ENCODE measurements at places on chromosomes 6 and 20. TPM values are rescaled to one million over a fixed set of nuclear protein-coding genes. Genes with fewer than 3 reads are reported as not detected.

Gene TOMM34
- 16.8 TPM for total RNA-seq

Gene DOP1A
- 19.1 TPM for total RNA-seq

Gene SLC17A1
- total RNA-seq = not detected

DNA sequence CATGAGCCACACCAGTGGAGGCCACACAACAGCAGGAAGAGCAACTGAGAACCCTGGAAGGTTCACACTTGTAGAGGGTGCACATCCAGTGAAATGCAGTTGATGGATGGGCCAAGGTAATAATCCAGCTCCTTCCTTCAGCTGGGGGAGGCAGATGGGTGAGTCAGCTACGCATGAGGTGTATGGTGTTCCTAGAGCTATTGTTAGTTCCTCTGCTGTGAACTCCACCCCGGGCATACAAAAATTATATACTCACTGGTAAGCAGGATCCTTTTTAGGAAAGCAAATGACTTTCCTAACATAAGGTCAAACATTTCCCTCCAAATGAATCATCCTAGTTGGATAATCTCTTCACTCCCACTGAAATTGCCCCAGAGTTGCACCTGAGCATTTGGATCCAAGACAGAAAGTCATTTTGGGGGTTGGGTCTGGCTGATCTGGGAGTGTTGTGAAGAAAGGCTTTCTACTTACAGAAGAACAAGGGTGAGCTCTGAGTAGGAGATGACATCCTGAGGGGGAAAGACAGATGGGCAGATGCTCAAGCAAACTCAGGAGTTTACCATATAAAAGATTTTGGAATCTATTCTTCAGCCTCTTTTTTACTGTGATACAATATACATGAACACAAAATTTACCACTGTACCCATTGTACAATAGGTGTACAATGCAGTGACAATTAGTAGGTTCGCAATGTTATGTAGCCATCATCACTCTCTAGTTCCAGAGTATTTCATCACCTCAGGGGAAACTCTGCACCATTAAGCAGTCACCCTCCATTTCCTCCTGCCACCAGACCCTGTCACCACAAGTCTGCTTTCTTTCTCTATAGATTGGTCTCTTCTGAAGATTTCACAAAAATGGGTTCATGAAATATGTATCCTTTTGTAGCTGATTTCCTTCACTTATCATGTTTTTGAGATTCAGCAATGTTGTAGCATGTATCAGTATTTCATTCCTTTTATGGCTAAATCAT lies 11.1 kb downstream of the HLA-F start:
- DNase-seq = no peak

GRCh38 chr6:159043947-159044346 lies 844 bp downstream of the TAGAP start:
- DNase-seq = no peak

GRCh38 chr6:63649847-63650265 lies 14.3 kb downstream of the PHF3 start:
- no peak for DNase-seq
